ENCODE measurements at places on chromosomes 2 and 18.

- DNase-seq = no peak
These were observed 31.0 kb upstream of the GREB1 start for GRCh38 chr2:11502740-11503292.

- no peak for DNase-seq
These were observed 146.8 kb downstream of the RBM43 start for GRCh38 chr2:151114874-151115273.

DNA sequence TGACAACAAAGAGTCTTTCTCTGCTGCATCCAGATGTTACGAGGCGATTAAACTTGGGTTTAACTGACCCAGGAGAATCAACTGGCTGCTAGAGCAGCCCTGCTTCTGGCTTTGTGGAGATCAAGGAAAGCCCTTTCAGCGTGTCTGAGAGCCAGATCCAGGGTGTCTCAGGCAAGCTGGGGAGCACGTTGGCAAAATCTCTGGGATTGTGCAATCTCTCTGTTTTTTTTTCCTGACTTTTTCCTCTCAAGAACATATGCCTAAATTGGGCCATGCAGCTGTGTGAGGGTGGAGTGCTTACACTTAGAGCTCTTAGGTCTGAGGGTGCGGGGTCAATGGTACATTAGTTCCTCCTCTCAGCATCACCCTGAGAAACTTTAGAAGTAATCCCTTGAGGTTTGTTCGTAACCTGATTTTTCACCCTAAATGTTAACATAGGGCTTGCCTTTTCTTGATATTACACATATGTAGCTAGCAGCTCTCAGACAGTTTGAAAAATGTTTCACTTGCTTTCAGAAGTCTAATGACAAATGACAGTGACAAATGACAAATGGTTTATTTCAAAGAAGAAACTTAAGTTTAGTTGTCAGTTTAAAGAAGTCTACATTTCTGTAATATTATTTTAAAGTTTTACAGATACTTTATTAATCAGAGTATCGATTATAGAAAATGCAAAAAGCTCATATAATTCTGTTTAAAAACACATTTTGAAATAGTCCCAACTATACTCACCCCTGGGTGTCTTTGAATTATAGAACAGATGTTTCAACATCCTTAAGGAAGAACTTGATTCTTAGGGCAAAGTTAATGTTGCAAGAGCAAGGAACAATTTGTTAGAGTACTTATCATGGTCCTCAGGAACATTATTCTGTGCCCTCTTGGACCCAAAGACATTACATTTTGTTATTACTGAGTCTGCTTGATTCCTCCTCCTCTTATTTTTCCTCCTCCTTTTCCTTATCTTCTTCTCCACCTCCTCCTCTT, 38.4 kb upstream of the ZSWIM2 start:
- DNase-seq = peak; percentile 23

DNA sequence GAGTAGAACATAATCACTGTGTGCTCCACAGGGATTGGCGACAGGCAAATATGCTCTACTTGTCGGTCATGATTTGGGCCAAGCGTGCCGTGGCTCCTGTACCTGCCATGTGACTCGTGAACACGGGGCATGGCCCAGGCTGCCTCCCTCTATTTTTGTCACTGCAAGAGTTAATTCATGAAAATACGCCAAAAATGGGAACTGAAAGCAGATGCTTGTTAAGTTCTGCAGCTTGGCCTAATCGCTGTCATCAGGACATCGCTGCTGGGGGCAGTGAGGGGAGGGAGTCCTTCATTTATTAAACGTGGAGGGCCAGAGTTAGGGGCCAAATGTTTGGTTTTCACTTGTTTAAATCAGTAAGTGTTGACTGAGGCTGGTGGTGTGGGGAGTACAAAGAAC, 177.8 kb downstream of the BCL2 start:
- DNase-seq = no peak

GRCh38 chr18:77063260-77063659, 69.3 kb downstream of the MBP start:
- no peak for DNase-seq

GRCh38 chr18:71902482-71902881, 641.7 kb downstream of the CBLN2 start:
- no peak for DNase-seq

Measured in smooth muscle cell of the brain vasculature (primary cell).